ENCODE measurements at places on chromosomes 1 and 21.

DNA sequence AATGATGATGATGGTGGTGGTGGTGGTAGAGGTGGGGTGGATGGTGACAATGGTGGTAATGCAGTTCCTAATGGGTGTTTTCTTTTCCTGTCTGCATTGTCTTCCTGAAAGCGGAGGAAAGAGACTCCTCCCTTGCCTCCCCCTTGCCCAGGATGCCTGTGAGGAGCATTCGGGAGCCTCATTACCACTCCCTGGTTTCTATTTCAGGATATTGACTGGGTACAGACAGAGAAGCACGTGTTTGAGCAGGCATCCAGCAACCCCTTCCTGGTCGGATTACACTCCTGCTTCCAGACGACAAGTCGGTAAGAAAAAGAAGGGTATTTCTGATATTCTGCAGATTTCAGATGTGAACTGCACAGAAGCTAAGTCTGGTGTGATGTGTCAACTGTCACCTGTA is 38.8 kb downstream of the FAAP20 start:
- DNase-seq = no peak

DNA sequence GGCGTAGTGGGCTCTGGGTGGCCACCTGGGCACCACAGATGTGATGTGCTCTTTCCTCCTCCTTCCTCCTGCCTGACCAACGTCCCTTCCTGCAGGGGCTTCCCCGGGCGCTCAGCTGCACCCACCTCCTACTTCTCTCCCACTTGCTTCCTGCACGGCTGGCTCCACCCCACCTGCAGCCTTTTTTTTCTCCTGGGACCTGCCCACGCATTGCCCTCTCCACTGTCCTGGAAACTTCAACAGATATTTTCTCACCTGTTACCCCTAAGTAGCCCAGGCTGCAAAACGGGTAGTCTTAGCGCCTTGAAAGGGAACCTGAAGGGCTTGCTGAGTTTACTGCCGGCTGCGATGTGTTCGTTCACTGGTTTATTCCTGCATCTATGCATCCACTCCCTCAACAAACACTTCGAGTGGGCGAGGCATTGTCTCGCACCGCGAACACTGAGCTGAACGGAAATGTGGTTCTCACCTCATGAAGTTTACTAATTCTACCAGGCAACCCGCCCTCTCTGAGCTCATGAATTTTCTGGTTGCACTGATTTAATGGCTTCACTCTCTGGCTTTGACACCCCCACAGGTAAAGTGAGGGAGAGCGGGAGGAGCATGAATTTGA is 23.6 kb downstream of the ZBTB18 start:
- DNase-seq = no peak

- no peak for DNase-seq
Observed at GRCh38 chr21:14545906-14546480, at the start of gene SAMSN1. TSS of gene SAMSN1 (minus strand) at chr21:14546315. CDS start at chr21:14546261, 54 bp downstream.

GRCh38 chr1:53074313-53075154 is 12.5 kb downstream of the PODN start:
- DNase-seq = no peak

DNA sequence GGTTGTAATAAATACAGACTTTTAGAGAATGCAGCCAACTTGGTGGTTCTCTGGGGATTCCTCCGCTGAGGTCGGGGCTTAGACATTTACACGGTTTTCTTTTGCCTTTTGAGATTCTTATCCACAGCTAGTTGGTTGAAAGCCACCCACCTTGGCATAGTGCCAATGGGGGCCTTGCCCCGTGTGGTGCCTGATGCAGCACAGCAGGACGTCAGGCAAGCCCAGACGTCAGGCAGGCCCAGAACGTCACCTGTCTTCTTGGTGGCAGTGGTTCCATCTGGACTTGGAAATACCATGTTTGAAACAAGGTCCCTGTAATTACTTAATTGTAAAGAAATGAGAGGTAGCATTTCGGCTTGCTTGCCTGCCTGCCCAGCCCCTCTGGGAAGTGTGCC is 78.5 kb downstream of the GALNT2 start:
- DNase-seq = no peak

DNA sequence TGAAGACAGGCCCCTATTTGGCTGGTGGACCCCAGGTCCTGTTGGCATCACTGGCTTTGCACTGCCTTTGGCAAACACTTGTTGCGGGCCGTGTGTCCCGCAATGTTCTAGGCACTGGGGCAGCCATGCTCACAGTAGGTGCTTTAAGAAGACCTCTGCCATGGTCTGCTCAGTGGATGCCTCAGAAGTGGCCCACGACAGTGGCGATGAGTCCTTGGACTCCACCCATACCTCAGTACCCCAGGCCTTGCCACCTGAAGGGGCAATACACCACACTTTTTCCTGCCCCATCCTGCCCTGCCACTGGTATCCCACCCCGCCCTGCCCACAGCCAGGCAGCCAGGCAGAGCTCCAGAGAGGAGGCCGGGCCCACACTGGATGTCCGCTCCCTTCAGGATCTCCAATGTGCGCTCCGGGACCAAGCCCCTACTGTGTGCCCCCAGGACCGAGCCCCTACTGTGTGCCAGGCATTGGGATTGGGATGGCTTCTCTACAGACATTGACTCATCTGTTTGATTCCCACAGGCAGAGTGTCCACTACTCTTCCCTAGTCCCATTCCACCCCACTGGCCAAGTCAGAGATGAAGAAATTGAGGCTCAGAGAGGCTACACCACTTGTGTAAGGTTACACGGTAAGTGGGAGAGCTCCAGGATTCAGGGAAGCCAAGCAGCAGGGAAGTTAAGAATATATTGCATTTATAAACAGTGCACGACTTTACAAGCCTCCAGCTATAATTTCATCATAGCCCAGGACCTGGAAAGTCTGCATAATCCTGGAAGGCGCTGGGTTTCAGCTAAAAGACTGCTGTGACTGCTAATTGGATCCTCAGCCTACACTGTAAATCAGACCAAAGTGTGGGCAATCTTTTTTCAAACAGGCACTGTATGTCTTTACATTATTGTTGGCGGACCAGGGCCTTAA is 101.6 kb downstream of the DMRTB1 start:
- no peak for DNase-seq

DNA sequence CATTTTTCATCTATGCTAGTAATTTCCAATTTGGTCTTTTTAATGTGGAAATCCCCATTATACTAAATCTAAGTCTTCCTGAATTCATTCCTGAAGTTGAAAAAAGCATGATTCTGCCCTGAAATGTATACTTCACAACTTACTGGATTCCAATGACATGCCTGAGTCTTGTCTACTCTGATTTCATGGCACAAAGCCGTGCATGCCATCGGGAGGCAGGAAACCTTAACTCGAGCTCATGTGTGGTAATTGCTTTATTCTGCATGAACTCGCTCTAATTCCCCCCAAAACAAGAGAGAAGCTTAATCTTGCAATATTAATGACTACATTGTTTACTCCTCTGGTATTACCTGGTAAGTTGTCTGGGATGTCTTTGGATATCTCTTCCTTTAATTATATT is 39.6 kb upstream of the PBX1 start:
- no peak for DNase-seq

- no peak for DNase-seq
Observed at GRCh38 chr1:43648876-43649477, 972 bp upstream of the KDM4A start.

DNA sequence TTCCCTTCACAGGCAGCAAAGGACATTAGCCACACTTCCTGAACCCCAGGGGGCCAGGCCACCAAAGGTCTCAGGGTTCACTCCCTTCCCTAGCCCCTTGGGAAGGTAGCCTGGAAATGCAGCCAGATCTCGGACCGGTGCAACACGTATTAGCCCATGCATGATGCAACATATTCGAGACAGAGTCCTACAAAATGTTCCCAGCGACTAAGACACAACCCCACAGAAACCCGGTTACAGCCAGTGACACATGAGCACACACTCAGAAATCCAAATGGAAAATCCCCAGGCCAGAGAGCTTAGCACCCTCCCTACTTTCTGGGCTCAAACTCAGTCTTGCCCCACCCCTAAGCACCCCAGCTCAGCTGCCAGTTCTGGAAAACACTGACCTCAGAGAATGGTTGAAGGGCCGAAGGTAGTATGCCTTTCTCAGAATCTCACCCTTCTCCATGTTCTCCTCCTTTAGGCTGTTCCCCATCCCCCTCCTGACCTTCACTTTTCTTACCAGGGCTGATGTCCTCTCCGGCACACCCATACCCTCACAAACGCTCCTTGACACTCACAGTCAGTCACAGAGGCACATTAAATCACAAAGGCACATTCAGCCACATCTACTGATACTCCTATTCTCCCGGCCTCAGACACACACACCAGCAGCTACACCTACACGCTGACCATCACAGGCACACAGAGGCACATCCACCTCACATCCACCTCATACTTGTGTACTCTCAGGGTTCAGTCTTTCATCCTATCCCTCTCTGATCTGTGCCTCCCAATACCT is at the start of gene TSPAN1:
Gene TSPAN1, plus strand, starts transcription at position 640 of the 784 bp plus-strand sequence. CDS start 6,021 bp downstream, outside the sequence.
- DNase-seq = peak; percentile 35

- DNase-seq = peak; percentile 80
Observed at GRCh38 chr1:53733975-53734649, 4.9 kb downstream of the GLIS1 start.

DNA sequence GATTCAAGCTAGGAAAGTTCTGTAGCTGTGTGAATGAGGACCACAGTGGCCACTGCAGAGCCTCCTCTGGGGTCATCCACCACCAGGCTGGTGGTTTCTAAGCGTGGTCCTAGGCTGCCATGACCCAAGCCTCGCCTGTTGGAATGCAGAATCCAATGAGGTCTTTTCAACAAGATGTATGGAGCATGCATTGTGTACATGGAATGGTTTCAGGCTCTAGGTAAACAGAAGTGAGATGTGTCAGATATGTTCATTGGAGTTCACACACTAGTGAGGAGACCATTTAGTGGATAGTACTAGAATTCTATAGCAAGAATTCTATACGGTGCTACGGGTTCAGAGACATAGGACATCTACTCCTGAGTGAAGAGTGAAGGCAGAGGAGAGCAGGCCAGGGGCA is 10.7 kb downstream of the RNU5D-1 start:
- no peak for DNase-seq

- DNase-seq = no peak
Observed at GRCh38 chr21:17101696-17102095, 411.1 kb upstream of the CXADR start.

DNA sequence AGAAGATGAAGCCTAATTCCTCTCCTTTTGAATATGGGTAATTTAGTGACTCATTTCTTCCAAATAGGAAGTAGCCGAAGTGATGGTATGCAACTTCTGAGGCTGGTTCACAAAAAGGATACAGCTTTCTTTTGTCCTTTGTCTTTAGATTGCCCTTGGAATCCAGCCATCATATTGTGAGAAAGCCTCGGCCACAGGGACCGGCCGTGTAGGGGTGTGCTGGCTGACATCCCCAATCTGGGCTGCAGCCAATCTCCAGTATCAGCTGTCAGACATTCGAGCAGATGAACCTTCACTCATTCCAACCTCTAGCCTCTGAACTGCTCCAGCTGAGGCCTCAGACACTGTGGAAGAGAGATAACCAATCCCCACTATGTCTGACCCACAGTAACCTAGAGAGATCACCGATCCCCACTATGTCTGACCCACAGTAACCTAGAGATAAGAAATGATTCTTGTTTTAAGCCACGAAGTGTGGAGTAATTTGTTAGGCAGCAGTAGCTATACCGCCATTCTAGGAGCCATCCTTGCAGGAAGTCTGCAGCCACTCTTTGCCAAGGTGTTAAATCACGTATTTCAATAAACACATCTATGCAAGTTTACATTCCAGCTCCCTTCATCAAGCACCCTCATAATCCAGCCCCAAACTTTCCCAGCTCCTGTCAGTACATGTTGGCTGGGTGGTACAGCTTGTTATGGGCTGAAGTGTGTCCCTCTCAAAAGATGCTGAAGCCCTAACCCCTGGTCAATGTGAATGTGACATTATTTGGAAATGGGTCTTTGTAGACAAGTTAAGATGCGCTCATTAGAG is 2.9 kb upstream of the DIP2A start:
- DNase-seq = peak; percentile 42

GRCh38 chr21:46006547-46007491 is 25.2 kb downstream of the COL6A1 start:
- no peak for DNase-seq

- no peak for DNase-seq
Observed at GRCh38 chr1:230629511-230629910, 12.8 kb upstream of the COG2 start.

- DNase-seq = peak; percentile 28
Observed at GRCh38 chr1:54081306-54082270, 28.2 kb downstream of the TCEANC2 start.

- no peak for DNase-seq
Observed at GRCh38 chr1:150554086-150554452, 4.9 kb downstream of the ADAMTSL4 start.

DNA sequence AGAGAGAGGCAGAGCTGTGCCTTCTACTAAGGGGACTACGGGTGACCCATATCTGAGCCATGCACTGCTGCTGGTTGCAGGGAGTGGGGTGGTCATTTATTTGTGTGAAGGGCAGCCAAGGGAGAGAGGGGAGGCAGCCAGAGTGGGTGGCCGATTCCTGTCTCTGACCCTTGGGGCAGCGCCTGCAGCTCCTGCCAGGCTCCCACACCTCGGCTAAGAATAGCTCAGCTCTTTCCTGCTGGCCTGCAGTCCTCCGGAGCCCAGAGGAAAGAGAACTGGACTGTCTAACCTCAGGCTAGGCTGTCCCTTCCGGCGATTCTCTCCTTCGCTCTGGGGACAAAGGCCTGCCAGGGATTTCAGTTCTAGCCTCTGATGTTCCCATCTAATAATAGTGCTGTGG is 11.6 kb upstream of the CD34 start:
- DNase-seq = no peak

DNA sequence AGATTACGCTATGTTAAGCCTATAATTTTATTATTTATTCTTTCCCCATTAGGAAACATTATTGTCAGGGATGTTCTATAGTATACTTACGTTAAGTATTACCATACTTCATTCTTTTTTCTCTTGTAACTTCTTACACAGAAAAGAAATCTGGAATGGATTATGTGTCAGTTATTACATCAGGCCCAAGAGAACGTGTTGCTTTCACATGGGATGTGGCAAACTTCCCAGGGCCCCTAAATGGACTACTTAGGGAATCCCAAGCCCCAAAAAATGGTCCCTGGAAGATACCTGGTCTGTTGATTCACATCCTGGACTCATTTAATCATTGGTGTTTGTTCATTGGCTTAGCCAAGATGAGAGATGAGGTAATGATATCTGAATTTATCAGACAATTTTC is 249.8 kb downstream of the NRIP1 start:
- DNase-seq = peak; percentile 23

DNA sequence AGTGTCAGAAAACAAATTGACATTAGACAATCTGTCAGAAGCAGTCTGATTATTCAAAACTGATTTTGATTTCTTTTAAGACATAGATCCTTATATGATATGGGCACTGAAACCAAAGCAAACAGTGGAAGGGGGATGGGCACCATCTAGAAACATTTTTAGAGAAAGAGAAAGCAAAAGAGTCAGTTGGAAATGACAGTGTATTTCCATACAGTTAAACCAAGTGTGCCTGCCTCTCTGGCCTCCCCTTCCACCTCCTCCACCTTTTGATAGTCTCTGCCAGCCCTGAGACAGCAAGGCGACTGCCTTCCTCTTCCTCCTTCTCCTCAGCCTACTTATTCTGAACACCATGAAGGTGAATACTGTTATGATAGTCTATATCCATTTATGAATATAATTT is 949.7 kb downstream of the AMY1C start:
- no peak for DNase-seq

Measured in fibroblast of skin of right quadriceps (primary cell).